Stimulated activated CD4-positive, alpha-beta T cell treated with anti-CD3 and anti-CD28 coated beads, TNF-alpha, amount 100 ng/mL, for 4 hours (primary cell): ENCODE measurements at places on chromosomes 3 and 15.

DNA sequence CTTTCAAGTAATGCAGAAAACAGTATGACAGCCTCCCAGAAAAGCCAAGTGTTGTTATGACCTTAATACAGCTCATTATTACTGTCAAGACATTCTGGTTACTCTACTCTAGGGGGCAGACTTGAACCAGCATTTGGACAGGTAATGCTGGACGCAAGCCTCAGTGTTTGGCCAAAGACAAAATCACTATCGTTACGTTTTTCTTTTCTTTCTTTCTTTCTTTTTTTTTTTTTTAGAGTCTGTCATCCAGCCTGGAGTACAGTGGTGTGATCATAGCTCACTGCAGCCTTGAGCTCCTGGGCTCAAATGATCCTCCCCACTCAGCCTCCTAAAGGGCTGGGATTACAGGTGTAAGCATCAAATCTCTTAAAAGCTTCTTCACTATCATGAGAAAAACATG is 29.4 kb upstream of the TMEM45A start:
- DNase-seq, result no peak

DNA sequence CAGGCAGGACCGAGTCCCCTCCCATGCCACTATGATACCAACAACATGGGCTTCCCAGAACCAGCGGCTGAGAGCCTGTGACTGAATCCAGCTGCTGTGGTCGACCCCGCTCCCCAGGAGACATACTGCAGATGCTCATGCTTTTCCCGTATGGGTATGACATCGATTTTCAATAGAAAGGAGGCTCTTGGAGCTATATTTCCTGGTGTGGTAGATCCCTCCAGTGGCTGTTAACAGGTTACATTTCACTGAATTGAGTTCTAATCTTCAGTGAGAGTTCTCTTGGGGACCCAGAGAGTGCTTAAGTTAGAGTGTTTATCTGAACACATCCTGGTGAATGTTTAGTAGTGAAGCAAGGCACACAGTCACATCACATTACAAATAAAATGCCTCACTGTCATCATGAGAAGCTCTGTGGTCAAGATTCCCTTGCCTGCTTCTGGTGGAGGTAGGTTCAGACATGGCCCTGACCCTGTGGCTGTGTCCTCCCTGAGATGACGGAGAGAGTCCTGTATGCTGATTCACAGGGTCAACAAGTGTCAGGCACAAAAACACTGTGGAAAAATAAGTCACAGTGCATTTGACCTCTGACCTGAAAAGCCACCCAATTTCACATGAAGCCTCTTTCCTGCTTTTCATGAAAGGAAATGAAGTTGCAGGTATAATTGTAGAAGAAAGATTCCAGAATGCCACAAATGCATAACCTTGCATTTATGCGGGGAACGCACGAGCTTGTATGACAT is 110.9 kb downstream of the GABRG3 start:
- DNase-seq, result no peak

DNA sequence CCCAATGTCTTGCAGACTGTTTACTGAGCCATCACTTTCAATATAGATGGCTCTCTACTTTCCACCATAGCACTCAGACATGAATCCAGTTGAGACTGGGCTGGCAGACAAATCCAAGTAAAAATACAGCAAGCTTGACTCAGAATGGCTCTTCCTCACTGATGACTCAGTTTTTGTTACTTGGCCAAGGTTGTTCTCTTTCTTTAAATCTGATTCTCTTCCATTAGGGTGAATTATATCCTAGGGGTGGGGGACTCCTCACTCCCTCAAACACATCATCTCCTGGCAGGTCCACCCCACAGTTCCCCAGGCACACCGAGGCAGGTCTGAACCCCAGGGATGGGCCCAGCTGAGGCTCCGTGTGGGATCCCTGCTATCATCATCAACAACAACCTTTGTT is 157.9 kb downstream of the MEX3B start:
- DNase-seq, result no peak

- no peak for DNase-seq
Observed at GRCh38 chr15:73740152-73741048, 12.8 kb downstream of the INSYN1 start.

DNA sequence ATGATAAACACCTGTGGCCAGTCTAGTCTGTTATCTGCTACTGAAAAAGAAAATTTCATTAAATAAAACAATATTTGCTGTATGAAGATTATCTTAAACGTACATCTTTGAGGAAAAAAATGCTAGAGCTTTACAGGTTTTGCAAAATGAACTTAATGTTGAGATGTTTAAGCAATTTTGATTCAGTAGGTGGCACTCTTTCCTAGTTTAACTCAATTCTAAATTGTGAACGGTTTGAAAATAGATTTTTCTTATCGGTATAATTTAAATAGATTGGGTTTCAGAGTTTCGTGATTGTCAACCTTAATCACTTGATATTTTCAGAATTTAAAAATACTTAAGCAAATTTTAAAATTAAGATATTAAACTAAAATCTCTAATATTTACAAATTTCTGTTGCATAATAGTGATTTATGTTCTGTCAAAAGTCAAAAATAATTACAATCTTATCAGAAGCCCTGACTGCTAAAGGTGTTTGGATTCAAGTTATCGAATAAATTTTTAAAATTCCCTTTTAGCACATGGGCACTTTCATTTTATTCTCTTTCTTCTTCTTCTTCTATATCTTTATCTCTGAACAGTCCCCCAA is 7.0 kb upstream of the RNF111 start:
- no peak for DNase-seq

GRCh38 chr3:47813551-47814177 is 10.7 kb downstream of the DHX30 start:
- no peak for DNase-seq

GRCh38 chr15:47961401-47962090 is 159.2 kb upstream of the SLC24A5 start:
- no peak for DNase-seq

DNA sequence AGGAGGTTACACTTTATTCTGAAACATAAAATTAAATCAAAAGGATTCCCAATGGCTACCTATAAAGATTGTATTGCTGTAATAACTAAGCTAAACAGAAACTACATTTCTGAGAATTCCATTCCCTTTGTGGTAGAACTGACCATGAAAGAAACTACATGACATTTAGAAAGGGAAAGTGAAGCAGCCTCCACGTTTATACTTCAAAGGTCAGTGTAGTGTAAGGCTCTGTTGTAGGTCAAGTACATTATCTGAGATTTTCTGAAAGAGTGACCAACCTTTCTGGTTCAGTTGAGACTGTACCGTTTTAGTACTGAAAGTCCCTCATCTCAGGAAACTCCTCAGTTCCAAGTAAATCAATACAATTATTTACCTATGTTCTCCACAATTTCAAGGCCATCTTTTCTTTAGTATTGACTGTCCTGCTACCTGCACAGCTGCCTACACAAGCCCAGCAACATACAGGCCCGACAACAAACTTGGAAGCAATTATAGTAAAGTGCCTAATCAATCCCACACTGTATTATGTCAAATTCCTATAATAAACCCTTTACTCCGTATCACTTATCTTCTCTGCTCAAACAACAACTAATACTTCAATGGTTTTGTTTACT is 343.0 kb downstream of the PLOD2 start:
- no peak for DNase-seq

- no peak for DNase-seq
Observed at GRCh38 chr15:77584201-77584600, 48.5 kb downstream of the LINGO1 start.

- DNase-seq, result no peak
Observed at GRCh38 chr3:30873671-30874070, 20.8 kb downstream of the GADL1 start.

DNA sequence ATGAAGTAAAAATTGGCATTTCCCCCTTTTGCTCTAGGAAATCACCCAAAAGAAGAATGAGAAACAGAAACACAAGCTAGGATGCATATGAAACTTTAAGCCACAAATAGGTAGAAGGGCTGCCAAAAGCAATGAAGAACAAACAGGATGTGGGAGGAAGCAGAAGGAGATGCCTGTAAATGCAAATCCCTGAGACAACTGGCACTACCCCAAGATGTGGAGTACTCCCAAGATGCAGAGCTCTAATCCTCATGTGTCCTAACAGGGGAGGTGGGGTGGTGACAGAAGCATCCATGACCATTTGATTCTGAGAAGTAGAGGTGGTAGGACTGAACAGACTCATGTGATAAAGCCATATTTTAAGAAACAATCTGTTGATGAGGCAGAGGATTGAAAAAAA is 31.9 kb upstream of the ZNF280D start:
- no peak for DNase-seq

DNA sequence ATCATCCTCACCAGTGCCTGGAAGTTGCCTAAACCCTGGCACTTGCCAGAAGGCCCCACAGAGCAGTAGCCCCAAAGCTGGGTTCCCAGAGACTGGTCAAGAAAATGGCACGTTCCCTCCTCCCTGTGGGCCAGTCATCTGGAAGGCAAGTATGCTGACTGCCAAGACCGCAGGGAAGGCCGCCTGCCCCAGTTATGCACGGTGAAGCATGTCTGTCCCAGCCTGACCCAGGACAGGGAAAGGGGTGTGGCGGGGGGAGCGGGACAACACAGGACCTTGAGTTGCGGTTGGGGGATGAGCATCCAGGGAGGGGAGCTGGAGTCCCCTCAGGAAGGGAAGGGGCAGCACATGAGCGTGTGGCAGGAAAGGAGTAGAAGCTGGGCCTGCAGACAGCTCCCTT is 33.0 kb downstream of the RBPMS2 start:
- DNase-seq, result no peak

GRCh38 chr15:91116113-91117067 is 16.3 kb downstream of the SV2B start:
- no peak for DNase-seq

GRCh38 chr3:152177757-152178156 is 91.0 kb upstream of the MBNL1 start:
- no peak for DNase-seq

DNA sequence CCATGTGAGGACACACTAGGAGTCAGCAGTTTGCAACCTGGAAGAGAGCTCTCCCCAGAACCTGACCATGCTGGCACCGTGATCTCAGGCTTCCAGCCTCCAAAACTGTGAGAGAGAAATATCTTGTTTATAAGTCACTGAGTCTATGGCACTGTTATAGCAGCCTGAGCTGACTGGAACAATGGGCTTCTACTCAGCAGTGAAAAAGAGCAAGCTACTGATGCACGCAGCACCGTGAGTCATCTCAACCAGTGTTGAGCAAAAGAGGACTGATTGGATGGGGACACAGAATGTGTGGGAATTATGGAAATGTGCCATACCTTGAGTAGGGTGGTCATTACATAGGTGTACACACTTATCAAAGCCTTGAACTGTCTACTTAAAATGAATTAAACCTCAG is 230.4 kb downstream of the PLCL2 start:
- no peak for DNase-seq

DNA sequence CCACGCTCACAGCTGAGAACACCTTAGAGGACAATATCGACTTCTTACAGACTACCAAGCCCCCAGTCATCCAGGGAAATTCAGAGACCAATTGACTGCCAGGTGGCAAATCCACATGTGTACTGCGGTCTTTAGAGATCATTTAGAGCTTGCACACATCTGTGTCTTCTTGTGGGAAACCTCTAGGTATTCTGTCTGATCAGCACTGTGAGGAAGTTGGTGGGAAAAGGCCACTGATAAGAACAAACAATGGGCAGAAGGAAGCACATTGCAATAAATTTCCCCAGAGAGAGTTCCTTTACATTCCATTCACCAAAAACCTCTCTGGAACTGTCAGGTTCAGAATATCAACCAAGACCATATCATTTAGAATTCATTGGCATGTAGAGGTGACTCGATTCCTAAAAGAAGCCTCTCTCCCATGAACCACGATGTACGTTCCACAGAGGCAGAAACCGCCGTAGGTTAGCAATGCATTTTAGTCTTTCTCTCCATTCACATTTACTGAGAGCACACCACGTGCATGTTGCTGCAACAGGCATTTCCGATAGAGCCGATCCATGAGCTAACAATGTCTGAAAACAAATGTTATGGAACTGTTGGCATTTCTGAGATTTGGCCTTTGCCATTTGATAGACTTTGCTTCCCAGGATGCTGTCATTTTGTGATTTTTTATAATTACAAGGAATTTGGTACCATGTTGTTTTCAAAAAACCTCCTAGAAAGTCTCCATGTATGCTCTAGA is 287.3 kb upstream of the TPRG1 start:
- DNase-seq, result no peak

- no peak for DNase-seq
Observed at GRCh38 chr3:12234192-12234591, 54.7 kb upstream of the PPARG start.

- no peak for DNase-seq
Observed at GRCh38 chr3:50359760-50360110, 414 bp upstream of the TMEM115 start.

GRCh38 chr15:78929536-78930264 is 15.1 kb downstream of the CTSH start:
- no peak for DNase-seq

DNA sequence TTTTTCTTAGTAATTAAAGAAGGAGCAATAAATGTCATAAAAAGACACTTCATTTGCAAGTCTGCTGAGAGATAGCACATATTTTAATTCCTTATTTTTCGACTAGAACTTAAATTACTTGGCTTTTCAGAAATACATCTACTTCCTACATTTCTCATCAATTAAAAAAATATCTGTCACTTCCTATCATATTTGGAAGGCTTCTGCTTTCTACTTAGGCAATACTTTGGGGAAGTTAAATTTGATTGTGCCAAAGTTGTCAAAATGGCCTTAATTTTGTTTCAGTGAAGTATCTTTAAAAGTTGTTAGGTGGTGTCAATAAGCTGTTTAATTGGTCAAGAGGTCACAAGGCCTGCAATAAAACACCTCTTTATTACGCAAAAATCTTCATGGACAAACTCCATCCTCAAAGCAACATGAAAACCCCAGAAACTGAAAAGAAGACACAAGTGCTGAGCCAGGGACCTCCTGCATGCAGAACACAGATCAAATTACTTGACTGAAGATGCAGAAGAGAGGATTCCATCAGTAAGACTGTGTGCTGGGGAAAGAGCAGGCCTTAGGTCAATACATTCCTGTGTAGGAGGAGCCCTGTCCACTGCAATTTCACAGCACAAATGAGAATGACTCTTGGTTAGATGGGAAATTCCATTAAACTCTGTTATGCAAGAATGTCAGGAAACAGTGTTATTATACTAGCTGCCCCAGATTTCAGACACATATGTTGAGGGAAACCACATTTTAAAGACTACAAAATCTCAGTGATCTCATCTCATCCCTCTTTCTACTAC is 48.0 kb upstream of the FSTL1 start:
- no peak for DNase-seq

DNA sequence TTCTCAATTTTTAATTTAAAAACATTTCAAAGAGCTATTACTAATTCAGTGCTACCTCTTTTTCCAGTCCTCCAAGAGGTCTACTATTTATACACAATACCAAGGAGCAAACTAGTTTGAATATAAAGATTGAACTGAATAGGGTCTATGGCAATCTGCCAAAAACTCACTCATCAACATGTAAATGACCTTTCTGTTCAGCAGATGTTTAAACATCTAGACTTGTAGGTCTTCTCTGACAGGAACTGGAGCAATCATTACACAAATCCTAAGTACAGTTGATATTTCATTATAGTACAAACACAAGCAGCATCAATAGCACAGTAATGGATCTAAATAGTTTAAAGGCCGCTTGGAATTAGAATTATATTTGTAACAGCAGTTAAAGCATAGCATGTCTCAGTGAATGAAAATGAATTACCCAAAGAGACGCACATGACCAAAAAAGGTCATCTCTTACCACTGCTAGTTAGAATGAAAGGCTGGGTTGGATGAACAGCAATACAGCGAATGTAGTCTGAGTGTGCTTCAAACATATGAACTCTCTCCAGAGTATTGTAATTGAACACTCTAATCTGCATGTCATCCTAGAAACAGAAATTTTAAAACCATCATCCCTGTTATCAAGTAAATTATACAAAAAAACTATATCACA is 10.7 kb downstream of the COPB2 start:
- no peak for DNase-seq

GRCh38 chr3:174365796-174366195 is 493.3 kb upstream of the NAALADL2 start:
- no peak for DNase-seq
